ENCODE measurements at places on chromosomes 3 and 15.

DNA sequence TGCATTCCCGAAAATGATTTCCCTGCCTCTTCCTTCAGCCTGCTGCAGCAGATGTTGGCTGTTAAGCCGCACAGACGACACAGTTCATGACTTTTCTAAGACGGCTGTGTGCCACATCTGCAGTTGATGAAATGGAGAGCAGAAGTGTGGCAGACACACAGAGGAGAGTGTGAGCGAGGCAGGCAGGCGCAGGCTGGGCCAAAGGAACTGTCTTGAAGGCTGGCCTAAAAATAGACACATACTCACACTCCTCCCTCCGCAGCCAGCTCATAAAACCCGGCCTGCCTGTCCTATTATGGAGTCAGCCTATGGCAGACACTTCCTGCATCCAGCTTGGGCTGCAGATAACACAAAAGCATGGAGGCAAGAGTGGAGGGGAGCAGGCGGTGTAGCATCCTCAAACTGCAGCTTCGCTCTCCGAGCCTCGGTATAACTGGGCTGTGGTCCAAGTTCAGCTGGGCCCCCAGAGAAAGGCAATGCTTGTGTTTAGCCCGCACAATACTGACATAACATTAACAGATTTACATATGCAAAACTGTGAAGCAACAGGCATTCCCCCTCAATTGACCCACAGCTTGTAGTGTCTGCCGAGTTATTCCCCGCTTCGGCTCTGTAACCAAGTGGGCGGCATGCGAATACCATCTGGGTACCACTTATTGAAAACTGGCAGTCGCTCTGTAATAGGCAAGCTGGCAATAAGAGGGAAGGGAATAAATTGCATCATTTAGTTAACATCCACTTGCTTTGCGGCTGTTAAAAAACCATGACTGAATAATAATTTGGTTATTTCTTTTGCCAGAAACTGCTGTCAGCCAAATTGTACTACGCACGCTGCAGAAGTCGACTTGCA is 40.8 kb downstream of the FOXP1 start:
- DNase-seq = no peak

- no peak for DNase-seq
Measured at GRCh38 chr15:98440917-98441316, 207.4 kb upstream of the IGF1R start.

- no peak for DNase-seq
Measured at GRCh38 chr3:32056559-32057290, 49.7 kb upstream of the GPD1L start.

GRCh38 chr3:106113747-106114146 is 244.9 kb upstream of the CBLB start:
- DNase-seq = no peak

DNA sequence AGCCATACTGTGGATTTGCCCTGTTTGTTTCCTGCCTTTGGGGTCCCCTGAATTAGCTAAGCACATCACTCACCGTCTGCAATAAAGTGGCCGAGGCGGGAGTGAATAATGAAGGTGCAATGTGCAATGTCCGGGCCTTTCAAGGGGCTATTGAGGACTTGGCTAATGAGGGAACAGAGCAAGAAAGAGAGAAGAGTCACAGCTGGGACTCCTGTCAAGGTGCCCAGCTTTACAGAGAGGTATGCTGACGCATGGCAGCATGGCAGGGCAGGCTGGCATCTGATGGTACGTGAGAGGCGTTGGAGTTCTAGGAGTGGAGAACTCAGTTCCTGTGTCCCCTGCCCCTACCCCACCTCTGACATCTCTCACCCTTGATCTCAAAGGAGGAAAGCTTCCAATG is 13.8 kb upstream of the ATP2B2 start:
- no peak for DNase-seq

DNA sequence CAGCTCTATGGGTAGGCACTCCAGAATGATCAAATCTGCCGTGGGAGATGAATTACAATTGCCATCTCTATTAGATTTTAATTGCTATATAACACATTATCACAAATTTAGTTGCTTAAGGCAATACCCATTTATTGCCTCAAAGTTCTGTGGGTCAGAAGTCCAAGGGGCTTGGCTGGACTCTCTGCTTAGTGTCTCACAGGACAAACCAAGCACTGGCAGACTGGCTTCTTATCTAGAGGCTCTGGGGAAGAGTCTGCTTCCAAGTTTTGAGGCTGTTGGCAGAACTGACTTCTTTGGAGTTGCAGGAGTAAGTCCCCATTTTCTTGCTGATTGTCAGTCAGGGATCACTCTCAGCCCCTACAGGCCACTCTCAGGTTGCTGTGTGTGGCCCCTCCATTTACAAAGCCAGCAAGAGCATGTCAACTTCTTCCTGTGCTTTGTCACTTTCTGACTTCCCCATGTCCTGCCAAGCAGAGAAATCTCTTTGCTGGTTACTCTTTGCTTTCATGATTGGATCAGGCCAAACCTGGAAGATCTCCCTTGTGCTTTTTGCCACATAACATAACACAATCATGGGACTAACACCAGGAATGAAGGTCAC is 93.5 kb upstream of the PRICKLE2 start:
- DNase-seq = no peak

DNA sequence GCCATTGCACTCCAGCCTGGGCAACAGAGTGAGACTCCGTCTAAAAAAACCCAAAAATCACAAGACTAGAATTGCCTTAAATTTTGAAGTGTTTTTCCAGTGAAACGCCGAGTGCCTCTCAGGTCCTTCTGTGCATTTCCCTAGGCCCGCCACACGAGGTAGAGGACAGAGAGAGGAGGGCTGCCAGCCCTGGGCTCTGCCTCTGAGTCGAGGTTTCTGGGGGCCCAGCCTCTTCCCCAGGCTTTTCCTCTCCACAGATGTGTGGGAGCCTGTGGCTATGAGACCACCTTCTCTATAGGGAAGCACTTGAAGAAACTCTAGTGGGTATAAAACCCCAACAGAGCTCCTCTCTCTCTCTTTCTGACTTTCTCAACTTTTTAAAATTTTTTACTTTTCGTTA is 10.9 kb upstream of the EHD4 start:
- no peak for DNase-seq

DNA sequence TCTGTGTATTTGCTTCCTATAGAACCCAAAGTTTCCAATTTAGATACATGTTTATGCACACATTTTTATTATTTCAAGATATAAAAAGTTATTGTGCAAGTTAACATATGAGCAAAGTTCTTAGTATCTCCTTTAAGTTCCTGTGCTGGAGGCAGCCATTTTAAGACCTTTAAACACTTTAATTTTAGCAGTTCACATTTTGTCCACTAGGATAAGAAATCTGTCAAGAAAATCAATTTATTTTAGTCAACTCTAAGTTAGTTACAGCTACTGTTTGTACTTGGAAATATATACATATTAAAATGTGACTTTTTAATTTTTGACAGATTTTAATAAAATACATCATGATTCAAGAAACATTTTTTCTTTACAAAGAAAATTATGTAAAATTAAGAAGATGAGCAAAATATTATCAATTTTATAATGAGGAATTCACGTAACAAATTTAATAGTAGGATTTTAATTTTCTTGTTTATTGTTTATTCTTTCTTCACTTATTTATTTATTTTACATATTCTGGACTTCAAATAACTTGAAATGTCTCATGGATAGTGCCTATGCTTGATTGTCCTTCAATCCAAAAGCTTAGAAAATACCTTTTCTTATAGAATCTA is 402.6 kb upstream of the GBE1 start:
- DNase-seq = no peak

DNA sequence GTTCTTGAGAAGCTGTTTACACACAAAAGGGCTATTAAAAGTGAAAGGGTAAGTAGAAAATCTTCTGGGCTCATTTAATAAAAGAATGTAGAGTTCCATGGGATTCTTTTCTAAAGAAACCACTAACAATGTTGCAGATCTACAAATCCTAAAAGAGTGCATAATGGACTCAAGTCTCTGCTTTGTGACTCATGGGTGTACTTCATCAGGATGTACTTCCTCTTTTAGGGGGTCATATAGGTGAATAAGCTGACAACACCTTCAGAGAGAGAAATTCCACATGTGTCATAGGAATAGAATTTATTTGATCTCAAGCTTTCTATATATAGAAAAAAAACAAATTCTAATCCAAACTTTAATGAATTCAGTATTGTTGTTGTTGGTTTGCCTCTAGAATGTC is 355.5 kb downstream of the TIGIT start:
- no peak for DNase-seq

DNA sequence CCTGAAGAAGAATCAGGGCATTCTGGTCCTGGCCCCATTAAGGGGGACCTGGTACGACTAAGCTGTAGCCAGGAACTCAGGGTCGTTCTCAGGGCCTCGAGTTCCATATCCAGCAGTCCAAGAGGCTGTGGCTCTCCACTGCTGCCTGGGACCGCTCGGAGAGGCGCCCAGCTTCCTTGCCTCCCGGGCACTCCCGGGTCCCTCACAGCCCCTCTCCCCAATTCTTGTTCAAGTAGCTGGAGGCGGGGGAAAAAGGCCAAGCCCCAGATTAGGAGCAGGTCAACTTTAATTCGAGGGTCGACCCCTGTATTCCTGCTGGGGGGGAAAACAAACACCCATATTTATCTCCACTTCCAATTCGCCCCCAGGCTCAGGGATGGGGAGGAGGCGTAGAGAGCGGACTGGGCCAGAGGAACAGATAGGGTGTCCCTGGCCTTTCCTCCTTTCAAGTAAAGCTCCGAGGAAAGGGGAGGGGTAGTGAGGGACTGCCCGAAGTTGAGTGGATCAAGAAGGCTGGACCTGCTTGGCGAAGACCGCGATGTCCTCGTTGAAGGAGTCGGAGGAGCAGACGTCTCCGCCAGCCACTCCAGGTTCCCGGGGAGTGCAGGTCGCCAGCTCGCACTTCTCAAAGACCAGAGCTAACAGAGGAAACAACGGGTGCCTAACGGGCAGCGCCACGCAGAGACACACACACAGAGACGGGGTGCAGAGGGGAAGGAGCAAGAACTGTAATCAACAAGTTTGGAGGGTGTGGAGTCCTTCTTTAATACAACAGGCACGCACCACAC is 4.4 kb downstream of the MEIS2 start:
- DNase-seq = no peak

DNA sequence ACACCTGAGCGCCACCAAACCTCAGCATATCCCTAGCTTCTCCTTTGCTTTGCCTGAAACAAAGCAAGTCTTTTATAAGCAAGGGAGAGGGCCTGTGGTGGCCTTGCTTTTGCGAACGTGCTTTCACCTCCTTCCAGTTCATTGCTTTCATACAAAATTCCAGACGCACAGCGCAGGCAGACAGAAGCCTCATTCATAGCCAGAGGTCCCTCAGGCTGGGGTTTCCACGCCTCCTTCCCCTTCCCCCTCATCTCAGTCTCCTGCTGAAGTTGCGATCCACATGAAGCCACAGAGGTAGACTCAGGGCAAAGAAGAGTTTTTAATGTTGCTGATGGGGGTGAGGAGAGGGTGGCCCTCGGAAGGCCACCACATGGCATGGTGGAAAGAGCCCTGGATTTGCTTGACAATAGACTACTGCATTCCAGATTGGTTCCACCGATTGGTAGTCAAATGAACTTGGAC is 59.4 kb upstream of the FLNB start:
- DNase-seq = no peak

DNA sequence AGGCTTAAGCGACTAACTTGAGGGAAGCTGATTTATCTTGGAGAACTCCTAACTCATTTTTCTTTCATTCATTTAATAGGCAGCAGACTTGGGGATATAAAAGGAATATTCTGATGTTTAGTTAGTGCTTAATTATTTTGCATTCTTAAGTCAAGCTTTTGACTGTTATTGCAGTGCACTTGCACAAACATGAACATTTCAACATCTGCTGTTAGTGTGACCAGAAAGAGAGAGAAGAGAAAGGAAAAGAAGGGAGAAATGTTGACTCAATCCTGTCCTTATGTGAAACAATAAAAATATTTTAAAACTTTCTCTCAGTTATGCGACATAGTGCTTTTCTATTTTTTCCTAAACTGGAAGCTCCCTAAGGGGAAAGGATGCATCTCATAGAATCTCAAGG is 507.8 kb downstream of the LPP start:
- no peak for DNase-seq
